Thoracic aorta (tissue), 2 donors: ENCODE measurements at places on chromosomes 3 and 15. TPM values are rescaled to one million over a fixed set of nuclear protein-coding genes. Genes with fewer than 3 reads are reported as not detected.

LEKR1 gene
- total RNA-seq: 4.2 TPM

SLC12A1 gene
- 0.85 TPM for total RNA-seq

DNA sequence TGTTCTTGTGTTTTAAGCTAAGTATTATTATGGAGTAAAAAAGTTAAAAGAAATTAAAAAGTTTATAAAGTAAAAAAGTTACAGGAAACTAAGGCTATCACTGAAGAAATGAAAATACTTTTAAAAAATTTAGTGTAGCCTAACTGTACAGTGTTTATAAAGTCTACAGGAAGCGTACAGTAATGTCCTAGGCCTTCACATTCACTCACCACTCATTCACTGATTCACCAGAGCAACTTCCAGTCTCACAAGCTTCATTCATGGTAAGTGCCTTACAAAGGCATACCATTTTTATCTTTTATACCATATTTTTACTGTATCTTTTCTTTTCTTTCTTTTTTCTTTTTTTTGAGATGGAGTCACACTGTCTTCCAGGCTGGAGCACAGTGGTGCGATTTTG lies 40.7 kb upstream of the SCN5A start:
- DNase-seq: no peak

DNA sequence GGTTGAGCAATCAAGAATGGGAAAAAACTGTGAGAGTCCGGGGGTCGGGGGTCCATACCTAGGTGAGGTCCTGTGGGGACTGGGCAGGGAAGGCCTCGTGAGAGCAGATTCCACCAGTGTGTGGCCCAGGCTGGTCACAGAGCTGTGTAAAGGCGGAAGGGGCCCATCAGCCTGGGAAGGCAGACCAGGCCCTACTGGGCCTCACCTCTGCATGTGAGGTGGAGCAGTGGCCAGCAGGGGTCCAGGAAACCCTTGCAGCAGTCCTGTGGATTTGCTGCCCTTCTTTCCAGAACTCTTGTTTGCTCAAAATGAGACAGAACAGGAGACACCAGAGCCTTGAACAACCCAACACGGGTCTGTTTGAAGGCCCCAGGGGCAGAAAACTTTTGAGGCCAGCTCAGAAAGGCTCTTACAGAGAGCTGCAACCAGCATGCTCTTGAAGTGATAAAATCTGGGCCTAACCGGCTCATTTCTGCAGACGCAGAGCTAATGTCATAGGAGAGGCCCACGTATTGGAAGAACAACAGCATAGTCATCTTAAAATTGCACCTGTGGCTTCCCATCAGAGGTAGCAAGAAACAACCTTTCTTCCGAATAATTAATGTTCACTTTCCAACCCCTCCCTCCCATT lies 30.3 kb upstream of the HHATL start:
- DNase-seq: no peak

DNA sequence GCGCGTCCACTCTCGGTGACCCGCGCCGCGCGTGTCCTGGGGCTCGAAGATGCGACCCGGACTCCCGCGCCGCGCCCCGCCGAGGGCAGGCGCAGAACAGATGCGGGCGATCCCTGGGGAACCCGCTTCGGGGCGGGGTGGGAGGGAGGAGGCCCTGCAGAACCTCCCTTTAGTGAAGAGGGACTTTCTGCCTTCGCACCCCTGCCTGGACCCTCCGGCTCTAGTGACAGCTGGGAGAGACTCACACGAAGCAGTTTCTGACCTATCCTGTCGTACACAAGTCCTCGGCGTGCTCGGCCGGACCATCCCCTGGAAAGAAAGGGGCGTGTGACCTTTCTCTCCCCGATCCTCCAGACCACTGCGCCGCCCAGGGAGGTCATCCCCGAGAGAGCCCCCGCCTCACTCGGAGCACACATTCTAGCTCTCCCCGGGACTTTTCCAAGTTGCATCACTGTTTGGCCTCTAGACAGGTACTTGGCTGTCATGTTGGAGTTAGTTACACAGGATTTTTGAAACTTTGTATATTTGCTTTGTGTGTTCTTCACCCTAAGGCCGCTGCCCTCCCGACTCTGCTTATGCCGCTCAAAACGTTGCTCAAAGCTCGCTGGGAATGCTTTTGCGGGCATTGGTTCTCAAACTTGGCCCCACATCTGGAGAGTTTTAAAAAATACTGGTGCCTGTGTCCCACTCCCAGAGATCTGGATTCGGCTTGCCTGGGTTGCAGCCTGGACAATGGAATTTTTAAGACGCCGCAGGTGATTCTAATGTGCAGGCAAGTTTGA lies 582 bp downstream of the CGNL1 start:
- DNase-seq: no peak

CTXND1 gene
- 0.14 TPM for total RNA-seq

GASK1A gene
- total RNA-seq: 37.3 TPM

CIB2 gene
- 1.2 TPM for total RNA-seq

RAB6B gene
- 4.0 TPM for total RNA-seq

DNA sequence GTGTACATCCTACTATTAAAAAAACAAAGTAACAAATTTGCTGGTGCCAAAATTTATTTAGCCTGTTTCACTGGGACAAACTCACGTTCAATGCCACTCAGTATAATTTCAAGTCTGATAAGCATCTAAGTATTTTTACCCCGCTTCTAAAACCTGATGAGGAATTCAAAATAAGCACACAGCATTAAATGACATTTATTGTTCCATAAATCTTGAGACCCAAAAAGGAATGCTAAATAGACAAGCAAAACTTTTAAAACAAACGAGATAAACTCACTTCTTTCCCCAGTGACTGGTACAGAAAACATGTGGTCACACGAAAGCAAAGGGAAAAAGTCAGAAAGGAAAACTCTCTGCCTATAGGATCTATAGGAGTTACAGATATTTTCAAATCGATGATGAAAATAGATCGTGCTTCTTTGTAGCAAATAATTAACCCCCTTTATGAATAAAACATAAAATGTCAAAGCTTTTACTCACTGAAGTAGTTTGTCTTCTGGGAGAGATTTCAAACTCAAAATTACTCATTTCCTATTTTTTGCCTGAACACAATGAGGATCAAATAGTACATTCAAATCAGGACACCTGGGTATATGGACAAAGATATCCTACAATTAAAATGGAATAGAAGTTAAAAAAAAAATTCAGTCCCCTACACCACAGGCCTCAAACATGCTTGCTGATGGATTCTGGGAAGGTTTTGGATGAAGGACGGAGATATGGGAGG lies 51.7 kb downstream of the UBP1 start:
- DNase-seq: no peak

RHOV gene
- total RNA-seq: not detected

- DNase-seq: no peak
These were observed 14.1 kb upstream of the TMEM115 start for GRCh38 chr3:50373146-50374051.

GRCh38 chr15:73353734-73354133 lies 15.0 kb downstream of the HCN4 start:
- no peak for DNase-seq

DNA sequence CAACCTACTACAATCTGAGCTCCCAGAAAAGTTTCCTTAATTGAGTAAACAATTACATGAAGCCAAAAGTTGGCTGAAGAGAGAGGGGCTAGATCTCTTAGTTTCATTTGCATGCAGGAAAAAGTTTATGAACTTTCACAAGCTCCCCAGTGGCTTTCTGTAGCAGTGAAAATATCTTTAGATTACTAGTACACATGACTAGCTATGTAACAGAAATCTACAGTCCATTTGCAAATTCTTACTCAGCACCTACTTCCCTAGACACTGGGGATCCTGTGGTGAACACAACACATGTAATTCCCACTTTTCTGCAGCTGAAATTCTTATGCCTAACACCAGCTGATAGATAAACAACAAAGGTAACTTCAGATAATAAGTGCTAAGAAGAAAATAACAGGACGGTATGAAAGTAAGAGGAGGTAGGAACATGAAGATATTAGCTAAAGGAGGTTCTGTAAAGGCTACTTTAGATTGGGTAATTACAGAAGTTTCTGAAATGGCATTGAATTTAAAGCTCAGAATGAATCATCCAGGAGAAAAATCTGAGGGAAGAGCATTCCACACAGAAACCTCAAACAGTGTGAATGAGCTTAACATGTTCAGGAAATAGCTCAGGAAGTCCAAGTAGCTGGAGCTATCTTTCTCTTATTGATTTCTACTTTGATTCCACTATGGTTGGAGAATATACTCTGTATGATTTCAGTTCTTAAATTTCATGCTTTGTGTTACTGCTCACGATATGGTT lies 204.8 kb downstream of the MAGI1 start:
- DNase-seq: no peak

DNA sequence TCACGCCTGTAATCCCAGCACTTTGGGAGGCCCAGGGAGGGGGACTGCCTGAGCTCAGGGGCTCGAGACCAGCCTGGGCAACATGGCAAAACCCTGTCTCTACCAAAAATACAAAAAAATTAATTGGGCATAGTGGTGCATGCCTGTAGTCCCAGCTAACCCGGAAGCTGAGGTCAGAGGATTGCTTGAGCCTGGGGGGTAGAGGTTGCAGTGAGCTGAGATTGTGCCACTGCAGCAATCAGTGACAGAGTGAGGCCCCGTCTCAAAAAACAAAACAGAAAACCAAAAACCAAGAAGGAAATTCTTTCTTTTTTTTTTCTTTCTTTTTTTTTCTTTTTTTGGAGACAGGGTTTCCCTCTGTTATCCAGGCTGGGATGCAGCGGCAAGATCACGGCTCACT lies 3.5 kb downstream of the SPATA12 start:
- no peak for DNase-seq

DNA sequence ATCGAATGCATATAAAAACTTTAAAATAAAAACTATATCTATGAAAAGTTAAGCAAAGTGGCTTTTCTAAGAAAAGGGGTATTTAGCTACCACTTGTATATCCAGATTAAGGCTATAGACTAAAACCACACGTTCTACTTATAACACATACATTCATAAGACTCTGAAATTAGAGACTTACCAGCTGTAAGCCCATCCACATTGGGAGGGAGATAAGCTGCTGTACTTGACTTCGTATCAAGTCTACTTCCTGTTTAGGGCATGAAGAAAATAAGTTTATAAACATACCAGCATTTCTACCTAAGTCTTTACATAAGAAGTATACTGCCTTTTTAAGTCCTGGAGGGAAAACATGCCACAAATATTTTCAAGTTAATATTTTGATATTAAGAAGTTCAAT lies 27.7 kb downstream of the AQR start:
- no peak for DNase-seq

GRCh38 chr3:60294181-60294580 lies 957.1 kb downstream of the FHIT start:
- no peak for DNase-seq

- DNase-seq: no peak
These were observed 143.6 kb upstream of the GOLIM4 start for GRCh38 chr3:168239287-168239686.

DNA sequence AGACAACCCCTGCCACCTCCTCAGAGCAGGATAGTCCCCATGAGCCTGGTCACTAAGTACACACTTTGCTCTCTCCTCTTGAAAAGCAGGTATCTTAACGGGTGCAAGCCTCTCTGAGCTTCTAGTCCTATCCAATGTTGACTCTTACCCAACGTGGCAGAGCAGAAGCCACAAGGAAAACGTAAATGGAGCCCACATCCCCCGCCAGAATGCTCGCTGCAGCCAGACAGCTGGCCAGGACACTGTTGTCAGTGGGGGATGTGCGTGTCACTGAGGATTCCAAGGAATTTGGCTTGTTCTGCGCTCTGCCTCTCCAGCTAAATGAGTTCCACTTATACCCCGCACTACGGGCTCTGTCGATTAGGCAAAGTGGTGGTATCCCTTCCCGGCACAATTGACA lies 67.8 kb upstream of the IGF1R start:
- no peak for DNase-seq
